ENCODE measurements at places on chromosomes 2 and 18. TPM values are rescaled to one million over a fixed set of nuclear protein-coding genes. Genes with fewer than 3 reads are reported as not detected.

DNA sequence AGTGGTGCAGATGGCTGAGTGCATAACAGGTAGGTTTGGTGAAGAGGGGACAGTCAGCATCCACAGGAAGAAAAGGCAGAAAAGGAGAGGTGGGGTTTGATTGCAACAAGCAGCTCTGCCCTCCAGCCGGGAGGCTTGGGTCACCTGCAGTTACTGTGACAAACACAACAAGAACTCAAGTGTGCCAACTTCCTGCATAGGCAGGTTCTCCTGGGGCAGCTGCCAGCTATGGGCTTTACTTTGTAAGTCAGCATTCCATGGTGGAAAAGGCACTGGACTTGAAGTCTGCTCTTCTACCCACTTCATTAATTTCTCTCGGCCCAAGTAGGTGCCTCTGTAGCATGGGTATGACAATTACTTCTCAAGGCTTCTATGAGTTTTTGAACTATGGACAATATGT lies 98.9 kb downstream of the MYT1L start:
- no peak overlapping the region for H3K27ac ChIP-seq
- H3K4me3 ChIP-seq = no peak overlapping the region
- H3K27me3 ChIP-seq = no peaks in the 10 kb centered on the region

GRCh38 chr2:65165558-65165957 lies 35.7 kb upstream of the RAB1A start:
- H3K36me3 ChIP-seq = no peaks in the 10 kb centered on the region
- H3K27ac ChIP-seq = no peak overlapping the region
- no peak overlapping the region for H3K4me3 ChIP-seq

- no peaks in the 10 kb centered on the region for H3K36me3 ChIP-seq
- no peak overlapping the region for H3K4me3 ChIP-seq
- no peaks in the 10 kb centered on the region for H3K27me3 ChIP-seq
- H3K4me1 ChIP-seq = peaks cover 4% of the 10 kb centered on the region
- no peak for DNase-seq
- H3K27ac ChIP-seq = no peak overlapping the region
Observed at GRCh38 chr2:173750353-173750801, 214.8 kb downstream of the SP3 start.

GRCh38 chr2:207328944-207329386 lies 163.2 kb upstream of the KLF7 start:
- H3K27ac ChIP-seq = no peak overlapping the region
- H3K4me1 ChIP-seq = peaks cover under 1% of the 10 kb centered on the region
- H3K27me3 ChIP-seq = no peaks in the 10 kb centered on the region
- H3K36me3 ChIP-seq = no peaks in the 10 kb centered on the region
- no peak overlapping the region for H3K4me3 ChIP-seq

DNA sequence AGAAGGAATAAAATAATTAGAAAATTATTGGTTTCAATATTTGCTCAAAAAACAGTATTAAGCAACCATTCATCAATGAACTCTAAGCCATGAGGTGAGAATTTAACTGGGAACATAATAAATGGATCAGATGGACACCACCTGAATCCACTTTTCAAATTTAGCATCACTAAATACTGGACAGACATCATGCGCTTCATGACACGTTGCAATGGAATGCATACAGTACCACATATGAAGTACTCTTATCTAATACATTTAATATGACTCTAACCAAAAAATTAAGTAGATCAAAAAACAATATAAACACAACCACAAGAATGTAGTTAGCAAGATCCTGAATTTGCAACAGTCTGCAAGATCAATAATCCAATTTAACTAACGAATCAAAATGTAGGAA lies 76.6 kb downstream of the COBLL1 start:
- DNase-seq = no peak
- no peaks in the 10 kb centered on the region for H3K4me1 ChIP-seq
- H3K36me3 ChIP-seq = no peaks in the 10 kb centered on the region
- no peak overlapping the region for H3K27ac ChIP-seq
- no peaks in the 10 kb centered on the region for H3K27me3 ChIP-seq

DNA sequence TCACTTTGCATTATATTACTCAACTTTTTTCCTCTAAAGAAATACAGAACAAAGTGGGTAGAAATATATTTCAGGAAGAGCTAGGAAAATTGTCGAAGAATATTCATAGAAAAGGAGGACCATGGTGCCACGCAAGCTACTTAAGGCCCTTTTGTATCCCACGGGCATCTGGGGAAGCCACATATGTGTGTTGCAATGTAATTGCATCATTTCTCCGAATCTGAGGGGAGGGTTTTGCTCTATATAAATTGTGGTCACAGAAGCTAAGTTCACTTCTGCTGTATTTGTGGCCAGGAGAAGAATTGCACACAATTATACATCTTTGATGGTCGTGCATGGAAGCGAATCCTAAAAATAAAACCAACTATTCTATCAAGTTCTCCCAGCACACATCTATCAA lies 360.3 kb downstream of the IRS1 start:
- no peak overlapping the region for H3K4me3 ChIP-seq
- no peak overlapping the region for H3K27ac ChIP-seq
- no peaks in the 10 kb centered on the region for H3K36me3 ChIP-seq

DNA sequence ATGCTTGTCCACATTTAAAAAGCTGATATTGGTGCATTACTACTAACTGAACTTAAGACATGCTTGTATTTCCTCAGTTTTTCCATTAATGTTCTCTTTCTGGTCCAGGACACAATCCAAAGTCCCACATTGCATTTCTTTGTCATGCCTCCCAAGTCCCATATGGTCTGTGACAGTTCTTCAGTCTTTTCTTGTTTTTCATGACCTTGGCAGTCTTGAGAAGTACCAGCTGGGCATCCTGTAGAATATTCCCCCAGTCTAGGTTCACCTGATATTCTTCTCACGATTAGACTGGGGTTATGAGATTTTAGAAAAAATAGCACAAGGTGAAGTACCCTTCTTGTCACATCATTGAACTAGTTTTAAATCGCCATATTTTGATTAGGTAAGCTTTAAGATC lies 10.3 kb upstream of the ZBTB14 start:
- H3K27ac ChIP-seq = no peak overlapping the region
- peaks cover 6% of the 10 kb centered on the region for H3K27me3 ChIP-seq
- no peaks in the 10 kb centered on the region for H3K36me3 ChIP-seq
- H3K4me3 ChIP-seq = no peak overlapping the region
- DNase-seq = no peak

- peaks cover 8% of the 10 kb centered on the region for H3K27me3 ChIP-seq
- no peak overlapping the region for H3K27ac ChIP-seq
- peaks cover 10% of the 10 kb centered on the region for H3K4me1 ChIP-seq
- no peak for DNase-seq
Observed at GRCh38 chr2:240246173-240246820, 105.8 kb upstream of the OTOS start.

- H3K4me1 ChIP-seq = no peaks in the 10 kb centered on the region
- DNase-seq = no peak
- no peaks in the 10 kb centered on the region for H3K27me3 ChIP-seq
- no peaks in the 10 kb centered on the region for H3K36me3 ChIP-seq
- H3K4me3 ChIP-seq = no peak overlapping the region
- H3K27ac ChIP-seq = no peak overlapping the region
Observed at GRCh38 chr2:226550801-226551200, 248.8 kb downstream of the IRS1 start.

DNA sequence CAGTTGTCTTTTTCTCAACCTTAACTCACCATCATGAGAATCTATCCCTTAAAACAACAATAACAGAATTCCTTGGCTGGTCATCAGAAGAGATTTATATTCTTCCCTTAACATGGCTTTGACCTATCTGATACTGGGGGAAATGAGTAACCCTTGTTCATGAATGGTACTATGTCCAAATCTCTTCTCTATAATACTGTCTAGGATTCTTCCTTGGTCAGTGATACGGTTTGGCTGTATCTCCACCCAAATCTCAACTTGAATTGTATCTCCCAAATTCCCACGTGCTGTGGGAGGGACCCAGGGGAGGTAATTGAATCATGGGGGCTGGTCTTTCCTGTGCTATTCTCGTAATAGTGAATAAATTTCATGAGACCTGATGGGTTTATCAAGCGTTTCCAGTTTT lies 282.0 kb upstream of the SIX2 start:
- no peak overlapping the region for H3K27ac ChIP-seq
- no peak overlapping the region for H3K4me3 ChIP-seq
- no peaks in the 10 kb centered on the region for H3K4me1 ChIP-seq
- DNase-seq = no peak
- no peaks in the 10 kb centered on the region for H3K36me3 ChIP-seq
- H3K27me3 ChIP-seq = peaks cover 4% of the 10 kb centered on the region

DNA sequence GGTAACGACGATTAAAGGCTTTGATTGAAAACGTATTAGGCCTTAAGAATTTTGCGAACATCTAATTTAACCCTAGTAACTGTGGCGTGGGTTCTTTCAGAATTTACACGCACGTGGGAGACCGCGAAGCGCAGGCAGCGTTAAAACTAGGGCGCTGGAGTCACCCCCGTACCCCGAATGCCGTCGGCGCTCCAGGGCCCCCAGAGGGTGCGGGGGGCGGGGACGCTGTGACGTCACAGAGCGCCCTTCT lies 673 bp upstream of the SMCHD1 start:
- peak overlapping the region; percentile 82 for H3K4me3 ChIP-seq
- no peaks in the 10 kb centered on the region for H3K27me3 ChIP-seq

GRCh38 chr2:156003780-156004179 lies 328.7 kb downstream of the NR4A2 start:
- H3K27me3 ChIP-seq = no peaks in the 10 kb centered on the region
- DNase-seq = no peak
- H3K36me3 ChIP-seq = no peaks in the 10 kb centered on the region
- H3K4me1 ChIP-seq = no peaks in the 10 kb centered on the region
- H3K27ac ChIP-seq = no peak overlapping the region

DNA sequence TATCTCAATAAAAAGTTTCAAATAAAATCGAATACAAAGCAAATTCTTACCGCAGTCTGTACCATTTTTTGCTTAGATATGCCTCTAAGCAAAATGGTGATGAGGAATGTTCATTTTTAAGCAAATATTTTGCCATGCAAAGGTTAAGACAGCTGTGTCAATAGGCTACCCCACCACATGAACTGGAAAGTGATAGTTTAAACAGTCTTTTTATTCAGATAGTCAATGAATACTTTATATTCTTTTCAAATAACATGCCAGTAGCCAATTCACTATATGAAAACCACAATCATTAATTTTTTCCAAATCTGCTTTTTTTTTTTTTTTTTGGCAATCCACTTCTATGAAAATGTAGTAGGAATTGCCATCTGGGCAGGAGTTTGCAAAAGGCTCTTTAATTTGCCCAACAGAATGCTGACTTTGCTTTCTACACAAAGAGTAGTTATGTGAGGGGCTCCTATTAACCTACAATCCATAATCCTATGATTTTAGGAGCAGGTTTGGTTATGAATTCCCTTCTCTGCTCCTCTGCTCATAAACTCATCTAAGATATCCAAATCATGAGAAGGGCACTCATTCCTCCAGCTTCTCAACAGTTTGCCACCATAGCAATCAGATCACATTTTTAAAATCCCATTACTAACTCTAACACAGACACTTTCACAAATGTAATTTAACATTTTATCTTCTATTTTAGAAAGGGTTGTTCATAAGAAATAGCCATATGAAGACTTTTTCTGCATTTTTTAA lies 69.2 kb downstream of the SLC40A1 start:
- DNase-seq = no peak
- H3K36me3 ChIP-seq = no peaks in the 10 kb centered on the region
- H3K4me3 ChIP-seq = no peak overlapping the region
- H3K27me3 ChIP-seq = peaks cover 10% of the 10 kb centered on the region
- no peak overlapping the region for H3K27ac ChIP-seq

GRCh38 chr2:3647831-3648651 lies 10.0 kb upstream of the ALLC start:
- H3K4me1 ChIP-seq = peaks cover 4% of the 10 kb centered on the region
- no peak overlapping the region for H3K27ac ChIP-seq
- no peak overlapping the region for H3K4me3 ChIP-seq
- DNase-seq = no peak
- H3K27me3 ChIP-seq = no peaks in the 10 kb centered on the region

C2orf92 gene
- 6.0 TPM for total RNA-seq

ANAPC1 gene
- 75.1 TPM for total RNA-seq

CDH7 gene
- not detected for total RNA-seq

RALB gene
- total RNA-seq = 47.8 TPM

G6PC2 gene
- total RNA-seq = not detected

BOLL gene
- not detected for total RNA-seq

TUBB8B gene
- not detected for total RNA-seq

C1GALT1C1L gene
- 0.54 TPM for total RNA-seq

CNTNAP5 gene
- not detected for total RNA-seq

TLK1 gene
- total RNA-seq = 92.9 TPM

Data from Panc1 (cell line).